ENCODE measurements at places on chromosomes 4 and X.

DNA sequence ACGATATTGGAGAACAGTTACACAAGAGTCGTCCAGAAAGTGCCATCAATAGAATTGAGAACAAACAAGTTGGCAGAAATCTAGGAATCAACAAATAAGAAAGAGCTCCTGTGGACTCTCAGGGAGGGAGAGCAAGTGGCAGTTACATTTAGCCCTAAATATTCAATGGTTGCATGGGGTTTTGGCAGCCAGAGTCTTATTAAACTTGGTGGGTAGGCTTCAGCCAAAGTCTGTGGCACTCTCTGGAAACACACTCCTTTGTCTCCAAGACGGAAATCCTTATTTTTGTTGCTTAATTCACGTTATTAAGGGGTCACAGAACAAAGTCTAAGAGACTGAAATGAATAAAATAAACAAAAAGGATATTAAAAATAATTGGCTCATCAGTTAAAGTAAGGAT lies 742.2 kb upstream of the ATOH1 start:
- no peak for DNase-seq

DNA sequence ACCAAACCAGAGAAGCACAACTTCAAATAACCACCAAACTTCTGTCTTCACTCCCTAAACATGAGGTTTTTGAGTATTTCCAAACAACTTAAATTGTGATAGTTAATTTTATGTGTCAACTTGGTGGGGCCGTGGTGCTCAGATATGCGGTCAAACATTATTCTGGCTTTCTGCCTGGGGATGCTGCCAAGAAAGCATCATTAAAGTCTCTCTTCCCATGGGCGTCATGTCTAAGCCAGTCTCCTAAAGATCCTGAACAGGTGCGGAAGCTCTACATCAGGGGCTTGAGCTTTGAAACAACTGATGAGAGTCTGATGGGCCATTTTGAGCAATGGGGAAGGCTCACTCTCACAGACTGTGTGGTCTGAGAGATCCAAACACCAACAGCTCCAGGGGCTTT lies 24.1 kb upstream of the SOD3 start:
- DNase-seq, result no peak

- DNase-seq, result no peak
These were observed 13.6 kb upstream of the MED14 start for GRCh38 chrX:40748977-40749376.

- peak; percentile 76 for DNase-seq
These were observed 916 bp downstream of the MXRA5 start for GRCh38 chrX:3345281-3346191.

DNA sequence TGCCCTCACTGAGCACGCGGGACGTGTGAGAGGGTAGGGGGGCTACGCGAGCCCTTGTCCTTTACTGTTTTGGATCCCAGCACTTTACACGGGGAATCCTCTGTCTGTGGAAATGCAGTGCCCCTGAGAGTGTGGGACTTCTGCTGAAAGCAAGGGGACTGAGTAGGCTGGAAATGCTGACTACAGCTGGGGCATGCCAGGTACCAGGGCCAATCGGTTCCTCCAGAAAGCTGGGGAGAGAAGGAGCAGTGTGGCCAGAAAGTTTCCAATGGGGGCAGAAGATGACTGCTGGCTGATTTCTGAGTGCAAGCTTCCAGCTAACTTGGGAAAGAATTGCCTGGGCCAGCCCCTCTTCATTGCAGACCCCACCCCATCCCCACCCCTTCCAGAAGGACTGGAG lies 1.5 kb downstream of the NHSL2 start:
- peak; percentile 20 for DNase-seq

DNA sequence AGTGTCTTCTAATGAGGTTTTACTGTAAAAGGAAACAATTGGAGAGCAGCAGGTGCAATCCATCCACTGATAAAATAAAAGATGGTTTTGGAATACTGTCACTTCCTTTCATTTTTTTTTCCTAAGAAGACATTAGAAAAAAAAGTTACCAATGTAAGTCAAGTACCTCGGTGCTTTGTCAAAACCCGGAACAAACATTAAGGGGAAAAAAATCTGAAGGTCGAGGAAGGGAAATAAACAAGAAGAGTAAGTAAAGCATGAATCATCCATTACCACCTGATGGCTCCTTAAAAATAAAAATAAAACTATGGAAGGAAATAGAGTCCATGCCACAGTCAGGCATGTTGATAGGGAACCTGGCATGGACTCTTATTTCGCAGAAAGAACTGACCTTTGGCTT lies 15.3 kb upstream of the XPNPEP2 start:
- DNase-seq, result no peak

DNA sequence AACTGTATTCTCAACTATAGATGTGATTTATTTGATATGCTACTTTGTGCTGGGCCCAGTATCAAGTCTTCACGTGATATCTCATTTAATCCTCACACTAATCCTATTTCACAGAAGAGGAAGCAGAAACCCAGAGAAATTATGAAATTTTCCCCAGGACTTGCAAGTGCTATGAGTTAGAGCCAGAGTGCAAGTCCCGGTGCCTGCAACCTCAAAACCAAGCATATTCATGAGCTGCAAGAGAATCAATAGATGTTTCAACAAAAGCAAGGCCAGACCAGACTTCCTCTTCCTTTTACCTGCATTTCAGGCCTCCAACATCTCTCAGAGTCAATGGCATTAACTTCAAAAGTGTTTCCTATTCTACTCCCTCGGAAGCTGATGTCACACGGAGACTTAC lies 92.2 kb upstream of the GATB start:
- no peak for DNase-seq

DNA sequence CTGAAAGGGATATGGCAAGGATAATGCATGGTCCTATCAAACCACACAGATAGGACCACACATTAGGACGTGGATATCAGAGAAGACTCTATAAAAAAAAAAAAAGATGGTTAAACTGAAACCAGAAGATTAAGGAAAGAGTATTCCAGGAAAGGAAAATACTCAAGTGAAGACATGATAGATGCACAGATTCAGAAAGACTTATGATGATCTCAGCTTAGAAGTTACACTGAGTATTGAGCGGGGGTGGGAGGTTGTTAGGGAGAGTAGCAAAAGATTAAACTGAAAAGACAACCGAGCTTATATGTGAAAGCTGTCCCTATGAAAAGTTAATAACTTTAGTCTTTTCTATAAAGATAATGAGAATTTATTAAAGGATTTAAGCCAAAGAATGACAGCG lies 211.0 kb upstream of the EMCN start:
- no peak for DNase-seq

GRCh38 chrX:39133971-39134370 lies 332.7 kb downstream of the MID1IP1 start:
- no peak for DNase-seq

GRCh38 chr4:72444092-72444491 lies 124.9 kb downstream of the ADAMTS3 start:
- DNase-seq, result no peak

- DNase-seq, result no peak
These were observed 27.1 kb upstream of the SLC25A6 start for GRCh38 chrX:1418901-1419544.

DNA sequence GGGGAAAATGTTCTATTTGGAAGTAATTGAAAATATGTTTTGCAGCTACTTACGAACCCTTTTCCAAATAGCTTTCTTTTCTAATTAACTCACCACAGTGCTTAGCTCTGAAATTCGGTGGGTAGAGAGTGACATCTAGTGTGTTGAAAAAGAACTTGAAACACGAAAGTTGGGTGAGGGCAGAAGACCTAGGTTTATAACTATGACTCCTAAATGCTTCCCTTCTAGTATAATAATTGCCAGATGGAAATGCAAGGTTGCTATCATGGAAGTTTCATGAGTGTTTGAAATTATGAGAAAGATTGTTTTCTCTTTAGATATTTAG lies 77.3 kb upstream of the NOCT start:
- no peak for DNase-seq

DNA sequence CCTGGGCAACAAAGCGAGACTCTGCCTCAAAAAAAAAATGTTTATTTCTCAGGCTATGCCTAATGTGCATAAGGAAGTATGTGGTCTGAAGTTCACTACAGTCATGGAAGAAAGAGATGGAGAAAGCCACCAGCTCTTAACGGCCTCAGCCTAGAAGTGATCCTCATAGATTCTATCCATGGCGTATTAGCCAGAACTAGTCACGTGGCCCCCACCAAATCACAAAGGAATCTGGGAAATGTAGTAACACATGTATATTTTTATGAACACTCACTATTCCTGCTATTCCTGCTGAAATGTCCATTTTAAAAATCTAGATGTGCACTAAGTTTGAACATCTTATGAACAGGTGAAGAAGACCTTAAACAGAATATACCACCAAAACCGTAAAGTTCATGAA lies 33.8 kb downstream of the MTTP start:
- DNase-seq, result no peak

DNA sequence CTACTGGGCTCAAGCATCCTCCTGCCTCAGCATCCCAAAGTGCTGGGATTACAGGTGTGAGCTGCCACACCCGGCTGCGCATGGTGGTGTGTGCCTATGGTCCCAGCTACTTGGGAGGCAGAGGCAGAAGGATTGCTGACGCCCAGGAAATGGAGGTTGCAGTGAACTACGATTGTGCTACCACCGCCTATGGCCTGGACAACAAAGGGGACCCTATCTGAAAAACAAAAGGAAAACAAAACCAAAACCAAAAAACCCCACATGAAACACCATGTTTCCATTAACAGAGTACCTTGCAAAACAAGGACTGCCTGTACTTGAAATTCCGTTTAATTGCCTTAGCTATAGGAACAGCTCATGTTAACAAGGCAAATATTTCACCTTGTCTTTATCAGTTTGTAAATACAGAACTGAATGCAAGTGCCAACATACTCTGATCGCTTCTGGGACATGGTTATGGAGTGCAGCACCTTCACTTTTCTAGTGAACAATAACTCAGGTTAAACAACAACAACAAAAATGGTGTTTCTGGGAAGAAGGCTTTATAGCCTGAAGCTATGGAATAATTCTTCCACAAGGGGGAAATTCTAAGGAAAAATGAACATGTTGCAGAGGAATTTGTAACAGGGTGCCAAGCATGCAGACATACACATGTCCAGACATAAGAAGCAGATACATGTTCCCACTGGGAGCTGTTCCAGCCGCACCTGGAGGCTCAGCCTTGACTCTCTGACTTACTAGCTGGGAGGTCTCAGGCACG lies 73.2 kb upstream of the STS start:
- peak; percentile 12 for DNase-seq

GRCh38 chr4:73989031-73989430 lies 1.0 kb upstream of the PPBP start:
- DNase-seq, result no peak

GRCh38 chr4:53103481-53103880 lies 241.4 kb downstream of the RASL11B start:
- DNase-seq, result no peak

DNA sequence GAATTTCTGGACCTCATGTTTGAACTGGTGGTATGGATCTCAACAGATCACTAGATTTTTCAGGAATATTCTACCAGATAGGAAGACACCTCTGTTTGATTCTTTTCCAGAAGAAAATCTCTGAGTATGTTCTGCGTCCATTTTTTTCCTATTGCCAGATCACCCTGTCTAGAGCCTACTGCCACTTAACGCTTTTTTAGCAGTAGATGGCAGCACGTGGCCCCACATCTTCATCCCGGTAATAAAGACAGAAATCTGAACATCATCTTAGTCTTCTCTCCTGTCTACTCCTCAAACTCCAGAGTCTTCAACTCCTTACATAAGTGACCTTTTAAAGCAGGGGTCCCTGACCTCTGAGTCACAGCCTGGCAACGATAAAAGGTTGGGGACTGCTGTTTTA lies 184.7 kb downstream of the TMA16 start:
- DNase-seq, result no peak

GRCh38 chr4:174523025-174523693 lies 871 bp upstream of the HPGD start:
- peak; percentile 39 for DNase-seq

DNA sequence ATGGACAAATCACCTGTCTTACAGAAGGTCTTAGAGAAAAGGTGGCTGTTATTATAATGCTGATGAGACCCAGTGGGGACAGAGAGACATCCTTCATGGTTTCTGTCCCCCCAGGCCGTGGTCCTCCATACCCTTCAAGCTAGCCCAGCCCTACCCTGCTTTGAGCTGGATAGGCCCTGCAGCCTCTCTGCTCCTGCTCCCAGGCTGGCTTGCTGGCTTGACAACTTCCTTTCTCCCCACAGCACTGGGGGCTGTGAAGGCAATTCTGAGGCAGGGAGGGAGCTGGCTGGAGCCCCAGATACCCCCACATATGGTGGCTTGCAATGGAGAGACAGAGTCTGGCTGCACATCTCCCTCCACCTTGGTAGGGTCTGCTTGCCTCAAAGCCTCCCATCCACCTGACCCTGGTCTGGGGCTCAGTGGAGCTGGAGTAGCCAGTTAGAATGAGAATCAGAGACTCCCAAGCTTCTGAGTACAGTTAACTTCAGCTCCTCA lies 118.2 kb downstream of the PJA1 start:
- no peak for DNase-seq

- DNase-seq, result no peak
These were observed 1668.6 kb upstream of the AGA start for GRCh38 chr4:179110816-179111215.

DNA sequence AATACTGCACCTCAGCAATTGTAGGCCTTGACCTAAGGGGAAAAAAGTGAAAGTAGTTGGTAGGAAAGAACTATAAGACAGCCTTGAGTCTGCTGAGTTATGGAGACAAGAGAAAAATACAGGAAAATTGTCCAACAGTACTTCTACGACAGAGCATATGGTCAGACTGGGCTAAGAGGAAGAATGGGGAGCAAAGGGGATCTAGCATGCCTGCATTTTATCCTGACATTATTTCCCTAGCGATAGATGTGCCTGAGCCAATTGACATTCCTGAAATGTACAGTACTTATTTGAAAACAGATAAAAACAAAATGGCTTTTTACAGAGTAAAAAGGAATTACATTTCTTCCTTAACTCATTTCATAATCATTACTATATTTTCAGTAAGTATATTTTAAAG lies 22.2 kb downstream of the GUCY1A1 start:
- DNase-seq, result no peak

- DNase-seq, result no peak
These were observed 29.1 kb downstream of the UGDH start for GRCh38 chr4:39497909-39498726.

DNA sequence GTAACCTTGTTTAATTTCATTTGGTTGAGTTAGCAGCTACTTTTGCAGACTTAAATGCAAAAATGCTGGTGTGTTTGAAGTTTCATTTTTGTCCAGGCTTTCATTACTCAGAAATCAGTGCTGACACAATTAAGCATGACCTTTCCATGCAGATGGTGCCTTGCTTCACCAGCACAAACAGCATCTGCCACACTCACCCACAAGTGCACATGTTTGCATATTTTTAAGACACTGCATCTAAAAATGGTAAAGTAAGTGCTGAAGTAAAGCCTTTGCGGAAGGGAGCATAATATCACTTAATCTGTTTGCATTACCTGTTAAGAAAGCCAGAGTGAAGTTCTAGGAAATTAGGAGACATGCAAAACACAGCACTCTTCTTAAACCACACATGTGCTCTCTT lies 7.3 kb upstream of the DAPP1 start:
- DNase-seq, result no peak

GRCh38 chr4:110710070-110710469 lies 87.2 kb upstream of the PITX2 start:
- DNase-seq, result no peak

- no peak for DNase-seq
These were observed 607.4 kb upstream of the FAM241A start for GRCh38 chr4:111537871-111538270.
